ENCODE measurements at places on chromosomes 6 and 20.

- no peak for DNase-seq
These were observed 31.2 kb upstream of the PKIB start for GRCh38 chr6:122578961-122579360.

- no peak for DNase-seq
These were observed 31.1 kb upstream of the STXBP5 start for GRCh38 chr6:147173140-147173539.

DNA sequence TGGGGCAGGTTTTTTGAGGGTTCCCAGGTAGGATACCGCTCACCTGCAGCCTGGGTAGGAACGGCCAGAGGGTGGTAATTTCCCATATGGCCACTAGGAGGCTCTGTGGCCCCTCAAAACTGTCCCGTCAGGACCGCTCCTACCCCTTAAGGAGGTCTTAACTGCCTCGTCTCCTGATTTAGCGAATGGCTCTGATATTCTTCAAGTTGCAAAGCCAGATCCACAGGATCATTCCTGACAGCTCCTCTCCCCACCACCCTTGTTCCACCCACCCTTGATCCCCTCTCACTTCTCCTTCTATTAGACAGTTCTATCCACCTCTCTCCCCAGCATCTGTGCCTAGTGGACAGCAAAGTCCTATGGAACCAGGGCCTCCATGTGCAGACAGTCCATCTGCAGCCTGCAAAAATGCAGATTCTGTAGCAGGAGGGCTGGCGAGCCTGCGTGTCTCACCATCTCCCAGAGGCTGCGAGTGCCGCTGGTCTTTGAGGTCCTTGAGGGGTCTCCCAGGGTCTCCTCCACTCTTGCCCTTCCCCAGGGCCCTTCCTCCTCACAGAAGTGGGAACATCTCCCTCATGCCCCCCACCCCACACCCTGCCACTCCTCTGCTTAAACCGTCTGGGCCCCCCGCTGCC, 34.3 kb upstream of the ZBP1 start:
- DNase-seq = peak; percentile 84

DNA sequence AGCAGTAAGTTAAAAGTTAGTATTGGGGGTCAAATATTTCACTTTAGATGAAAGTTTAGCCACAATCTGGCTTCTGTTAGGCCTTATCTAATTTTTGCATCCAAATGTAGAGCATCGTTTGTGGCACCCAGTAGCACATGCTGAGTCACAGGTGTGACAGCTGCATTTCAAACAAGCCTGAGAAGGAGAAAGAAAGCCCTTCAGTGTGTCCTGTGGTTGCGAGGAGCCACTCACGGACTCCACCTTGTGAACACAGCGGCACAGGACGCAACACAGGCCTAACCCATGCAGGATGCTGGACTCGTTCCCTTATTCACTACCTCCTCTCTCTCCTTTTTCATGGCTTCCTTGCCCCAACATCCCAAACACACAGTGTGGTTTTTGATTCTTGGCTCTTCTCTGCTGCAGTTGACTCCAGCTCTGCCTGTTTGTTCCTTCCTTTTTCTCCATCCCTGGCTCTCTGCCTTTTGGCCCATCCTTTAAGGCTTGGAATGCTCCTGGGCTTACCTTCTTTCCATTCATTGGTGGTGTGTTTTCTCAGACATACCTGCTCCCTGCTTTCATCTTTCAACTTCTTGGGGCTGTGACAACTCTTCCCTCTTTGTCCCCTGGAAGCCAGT, 124.2 kb downstream of the SLC16A10 start:
- DNase-seq = no peak

DNA sequence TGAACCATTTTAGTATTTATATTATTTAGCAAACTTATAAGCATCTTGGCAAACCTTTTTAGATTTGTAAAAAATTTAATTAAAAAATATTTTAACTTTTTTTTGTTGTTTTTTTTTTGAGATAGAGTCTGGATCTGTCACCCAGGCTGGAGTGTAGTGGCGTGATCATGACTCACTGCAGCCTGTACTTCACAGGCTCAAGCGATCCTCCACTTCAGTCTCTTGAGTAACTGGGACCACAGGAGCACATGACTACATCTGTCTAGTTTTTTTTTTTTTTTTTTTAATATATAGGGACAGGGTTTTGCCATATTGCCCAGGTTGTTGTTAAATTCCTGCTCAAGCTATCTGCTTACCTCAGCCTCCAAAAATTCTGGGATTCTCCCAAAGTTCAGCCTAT, 161.1 kb downstream of the EYS start:
- DNase-seq = no peak

- no peak for DNase-seq
These were observed 31.4 kb upstream of the ID1 start for GRCh38 chr20:31573555-31574321.

GRCh38 chr6:161162722-161163121, 111.1 kb downstream of the AGPAT4 start:
- no peak for DNase-seq

- no peak for DNase-seq
These were observed 319.4 kb downstream of the HTR1B start for GRCh38 chr6:77143659-77144447.

GRCh38 chr6:152129691-152130151, 322.2 kb downstream of the ESR1 start:
- no peak for DNase-seq

DNA sequence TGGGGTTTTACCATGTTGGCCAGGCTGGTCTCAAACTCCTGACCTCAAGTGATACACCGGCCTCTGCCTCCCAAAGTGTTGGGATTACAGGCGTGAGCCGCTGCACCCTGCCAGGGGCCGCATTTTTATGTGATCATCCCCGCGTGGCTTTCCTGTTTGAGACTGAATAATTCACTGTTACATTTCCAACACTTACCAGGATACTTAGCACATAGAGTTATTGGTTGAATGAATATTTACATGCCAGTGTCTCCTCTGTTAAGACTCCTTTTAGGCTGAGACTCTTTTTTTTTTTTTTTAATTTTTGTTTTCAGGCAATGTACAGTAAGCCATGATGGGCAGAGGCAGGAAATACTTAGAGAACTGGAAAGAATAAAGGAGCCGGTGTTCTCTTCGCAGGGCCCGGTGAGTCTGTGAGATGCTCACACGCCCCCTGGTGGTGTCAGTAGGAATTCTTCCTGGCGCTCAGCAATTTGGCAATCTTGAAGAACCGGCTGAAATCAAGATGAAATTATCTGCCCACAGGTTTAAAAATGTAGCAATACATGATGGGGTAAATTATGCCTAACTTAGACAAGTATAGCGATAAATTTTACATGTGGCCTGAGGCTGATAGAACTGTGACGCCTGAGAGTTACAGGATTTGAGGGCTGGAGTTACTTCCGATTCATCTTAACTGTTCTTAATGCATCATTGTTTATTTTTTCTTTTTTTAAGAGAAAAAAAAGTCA, 7.6 kb upstream of the RNF114 start:
- DNase-seq = peak; percentile 47

GRCh38 chr20:60339738-60340137, 381.5 kb downstream of the CDH26 start:
- DNase-seq = no peak

- no peak for DNase-seq
These were observed 23.8 kb upstream of the TNFAIP3 start for GRCh38 chr6:137843211-137843610.

DNA sequence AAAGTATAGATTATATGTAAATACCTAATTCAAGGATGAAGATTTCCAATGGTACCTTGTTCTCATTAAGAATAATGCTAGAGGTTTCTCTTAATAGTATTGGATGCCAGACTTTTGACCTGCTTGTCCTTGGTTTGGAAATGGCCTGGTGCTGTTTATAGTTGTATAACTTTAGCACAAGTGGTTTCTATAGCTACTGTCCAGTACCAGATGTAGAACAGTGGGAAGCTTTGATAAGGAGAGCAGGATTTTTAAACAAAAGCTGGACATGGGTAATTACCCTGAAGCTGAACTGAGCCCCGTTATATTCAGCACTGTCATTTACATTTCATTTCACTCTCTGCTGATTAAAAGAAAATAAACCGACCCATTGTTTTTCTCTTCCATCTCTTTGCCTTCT, 43.7 kb downstream of the TRMT11 start:
- no peak for DNase-seq

DNA sequence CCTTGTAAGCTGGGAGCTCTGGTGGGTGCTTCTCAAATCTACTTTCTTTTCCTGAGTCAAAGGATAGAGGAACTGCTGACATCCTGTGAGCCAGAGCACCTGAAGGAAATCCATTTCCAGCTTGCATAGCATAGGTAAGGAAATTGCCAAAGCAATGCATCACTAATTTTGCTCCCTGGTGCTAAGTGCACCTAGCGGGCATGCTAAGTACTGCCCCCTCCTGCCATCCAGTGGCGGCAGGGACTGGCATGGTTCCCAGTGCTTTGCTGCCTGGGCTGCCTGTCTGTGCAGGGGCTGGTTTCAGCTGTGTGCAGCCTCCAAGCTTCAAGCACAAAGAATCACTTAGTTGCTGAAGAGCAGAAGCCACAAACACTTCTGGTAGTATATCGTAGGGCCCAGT, 63.9 kb downstream of the FARS2 start:
- no peak for DNase-seq

DNA sequence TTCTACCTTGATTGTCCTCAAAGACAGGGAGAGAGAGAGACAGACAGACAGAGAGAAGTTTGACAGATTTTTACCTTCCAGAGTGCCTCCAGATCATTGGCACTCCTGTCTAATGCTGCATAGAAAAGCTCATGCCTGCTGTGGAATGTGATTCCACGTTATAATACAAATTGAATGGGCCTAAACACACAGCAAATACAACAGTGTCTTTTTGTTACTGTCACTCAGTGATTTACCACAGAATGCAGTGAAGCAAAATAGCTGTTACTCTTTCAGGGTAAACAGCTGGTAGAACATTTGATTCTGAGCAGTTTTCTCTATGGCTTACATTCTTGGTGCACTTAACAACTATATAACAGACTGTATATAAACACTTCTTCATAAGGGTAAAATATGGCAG, 558.7 kb downstream of the LMBRD1 start:
- no peak for DNase-seq

DNA sequence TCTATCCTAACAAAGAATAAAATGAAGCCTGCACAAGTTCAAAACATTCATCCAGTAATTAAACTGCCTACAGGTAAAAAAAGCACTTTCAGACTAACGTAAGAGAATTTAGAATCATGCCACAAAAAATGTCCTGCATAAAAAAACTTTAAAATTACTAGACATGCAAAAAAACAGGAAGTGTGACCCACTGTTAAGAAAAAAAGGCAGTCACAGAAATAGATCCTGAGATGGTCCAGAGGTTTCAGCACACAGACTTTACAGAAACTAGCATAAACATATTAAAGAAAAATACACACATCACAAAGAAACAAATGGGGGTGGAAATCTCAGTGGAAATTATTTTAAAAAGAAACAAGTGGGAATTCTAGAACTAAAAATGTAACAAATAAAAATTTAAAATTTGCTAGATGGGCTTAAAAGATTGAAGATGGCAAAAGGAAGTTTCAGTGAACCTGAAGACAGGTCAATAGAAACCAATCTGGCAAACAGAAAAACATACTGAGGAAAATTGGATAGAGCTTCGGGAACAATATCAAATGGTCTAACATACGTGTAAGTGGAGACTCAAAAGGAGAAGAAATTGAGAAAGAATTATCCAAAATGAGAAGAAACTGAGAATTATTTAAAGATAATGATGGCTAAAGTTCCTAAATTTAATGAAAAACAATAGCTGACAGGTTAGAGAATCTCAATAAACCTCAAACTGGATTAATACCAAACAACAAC, 3.4 kb upstream of the ZNF133 start:
- DNase-seq = no peak

- DNase-seq = no peak
These were observed 154.0 kb upstream of the LAMP5 start for GRCh38 chr20:9360431-9360830.

DNA sequence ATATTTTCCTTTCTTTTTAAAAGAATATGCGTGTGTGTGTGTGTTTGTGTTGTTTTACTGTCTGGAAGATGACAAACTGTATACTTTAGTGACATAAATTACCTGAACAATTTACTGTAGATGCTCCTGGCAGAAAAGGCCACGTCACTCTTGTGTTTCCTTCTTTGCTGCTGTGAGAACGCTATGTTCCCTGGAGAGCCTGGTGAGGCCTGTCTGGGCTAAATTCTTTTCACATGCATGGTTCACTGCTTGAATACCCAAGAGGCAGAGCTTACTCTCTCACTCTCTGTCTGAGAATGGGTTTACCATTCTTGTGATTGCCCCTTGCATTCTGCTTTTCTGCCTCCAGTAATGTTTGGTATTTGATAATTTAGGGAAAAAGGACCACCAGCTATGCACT, 64.3 kb downstream of the EDN1 start:
- DNase-seq = no peak

GRCh38 chr6:79307321-79308036, 73.0 kb upstream of the HMGN3 start:
- no peak for DNase-seq

DNA sequence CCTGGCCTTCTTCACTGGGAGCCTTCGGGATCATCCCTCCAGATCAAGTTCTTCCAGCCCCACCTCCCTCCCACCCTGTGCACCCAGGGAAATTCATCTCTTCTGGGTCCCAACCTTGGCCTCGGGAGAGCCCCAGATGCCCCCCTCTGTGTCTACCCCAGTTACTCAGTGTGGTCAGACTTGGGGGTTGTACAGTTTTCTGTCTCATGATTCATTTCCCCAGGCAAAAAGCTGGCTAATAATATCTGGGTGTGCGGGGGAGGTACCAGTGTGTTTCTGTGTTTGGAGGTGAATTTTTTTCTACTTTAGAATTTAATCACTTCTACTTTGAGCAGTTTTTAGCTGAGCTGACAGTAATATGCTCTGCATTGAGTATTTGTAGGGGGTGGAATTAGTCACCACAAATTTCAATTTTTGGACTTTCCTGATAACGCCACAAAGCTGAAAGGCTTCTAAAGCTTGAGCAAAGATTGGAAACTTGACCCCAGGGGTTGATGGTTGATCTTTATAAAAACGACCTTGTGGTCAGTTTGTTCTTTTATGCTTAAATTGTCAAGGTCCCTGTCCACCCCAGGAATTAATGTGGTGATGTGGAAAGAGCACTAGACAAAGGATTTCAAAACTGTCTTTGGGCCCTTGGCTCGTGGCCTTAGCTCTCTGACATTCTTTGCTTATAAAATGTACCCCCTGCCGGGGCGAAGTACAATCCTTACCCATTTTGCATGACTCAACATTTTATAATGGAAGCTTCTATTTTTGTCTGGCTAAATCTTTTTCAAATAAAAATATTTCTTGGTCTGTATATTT, 284.7 kb upstream of the TAB2 start:
- DNase-seq = no peak

GRCh38 chr20:6502999-6503398, 264.5 kb upstream of the BMP2 start:
- DNase-seq = no peak

DNA sequence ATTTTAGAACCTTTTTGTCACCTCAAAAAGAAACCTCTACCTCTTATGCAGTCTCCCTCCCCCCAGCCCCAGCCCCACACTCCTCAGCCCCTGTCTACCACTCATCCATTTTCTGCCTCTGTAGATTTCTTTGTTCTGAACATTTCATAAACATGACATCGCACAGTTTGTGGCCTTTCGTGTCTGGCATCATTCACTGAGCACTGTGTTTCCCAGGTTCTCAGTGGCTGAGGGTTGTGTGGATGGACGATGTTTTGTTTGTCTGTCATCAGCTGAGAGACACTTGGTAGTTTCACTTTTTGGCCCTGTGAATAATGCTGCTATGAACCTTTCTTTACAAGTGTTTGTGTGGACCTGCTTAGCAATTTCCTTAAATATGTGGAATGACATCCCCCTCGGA, 64.5 kb downstream of the FAM120B start:
- no peak for DNase-seq

GRCh38 chr6:113526995-113527394, 330.1 kb upstream of the MARCKS start:
- no peak for DNase-seq

- no peak for DNase-seq
These were observed 807 bp downstream of the LKAAEAR1 start for GRCh38 chr20:64083378-64083803.

Measured in H1 (cell line).